ENCODE measurements at places on chromosomes 13 and 19.
A peak's percentile ranks its signal among the peaks of the same experiment; 100 is the strongest.

DNA sequence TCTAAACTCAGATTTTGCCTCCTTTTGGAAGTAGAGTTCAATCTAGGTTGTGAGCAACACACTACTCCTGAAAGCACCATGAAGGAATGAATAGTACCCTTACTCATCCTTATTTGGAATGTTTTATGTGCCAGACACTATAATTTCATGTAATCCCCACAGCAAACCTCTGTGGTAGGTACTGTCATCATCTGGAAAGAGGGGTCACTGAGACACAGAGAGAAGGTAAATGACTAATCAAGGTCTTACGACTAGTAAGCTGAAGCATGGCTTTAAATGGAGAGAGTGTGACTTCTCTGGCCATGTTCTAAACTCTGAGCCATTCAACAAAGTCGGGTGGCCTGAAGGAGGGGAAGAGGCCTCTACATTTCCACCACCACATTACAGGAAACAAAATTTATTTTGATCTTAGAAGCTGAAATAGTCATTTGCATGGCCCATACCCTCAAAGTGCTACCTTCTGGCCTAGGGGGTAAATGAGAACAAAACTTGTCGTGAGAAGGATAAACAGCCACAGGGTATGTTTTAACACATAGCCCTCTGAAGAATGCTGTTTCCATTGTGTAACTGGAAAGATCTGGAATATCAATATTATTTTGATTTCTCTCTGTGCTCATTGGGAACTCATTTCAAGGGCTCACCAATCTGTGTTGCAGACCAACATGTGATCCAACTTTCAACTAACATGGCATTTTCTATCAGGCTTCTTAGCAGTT lies 180.8 kb upstream of the RFC3 start:
- no peak overlapping the region for H3K4me3 ChIP-seq
- peak; percentile 14 for DNase-seq
- H3K36me3 ChIP-seq: no peaks in the 10 kb centered on the region
- no peak overlapping the region for H3K27ac ChIP-seq

DNA sequence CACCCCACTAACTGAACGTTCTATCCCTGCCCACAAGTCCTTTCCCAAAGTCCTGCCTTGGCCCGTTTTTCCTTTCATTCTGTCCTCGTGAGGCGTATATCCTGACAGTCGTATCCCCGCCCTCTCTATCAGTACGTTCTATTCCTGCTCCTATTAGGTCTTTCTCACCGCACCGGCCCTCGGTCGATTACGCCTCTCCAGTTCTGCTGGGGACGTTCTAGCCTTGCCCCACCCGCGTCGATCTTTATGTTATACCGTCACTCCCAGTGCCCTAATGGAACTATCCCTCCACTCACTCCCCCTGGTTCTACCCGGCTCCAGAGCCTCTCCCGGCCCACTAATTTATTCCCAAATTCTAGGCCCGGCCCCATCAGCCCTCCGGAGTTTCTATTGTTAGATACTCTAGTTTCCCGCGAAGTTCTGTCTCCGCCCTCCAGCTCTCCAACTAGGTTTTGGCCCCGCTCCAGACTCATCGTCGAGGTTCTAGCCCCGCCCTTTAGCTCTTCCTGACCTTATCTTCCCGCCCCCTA lies 2.0 kb downstream of the PLAUR start:
- peaks cover 27% of the 10 kb centered on the region for H3K36me3 ChIP-seq
- no peaks in the 10 kb centered on the region for H3K27me3 ChIP-seq
- peak overlapping the region; percentile 83 for H3K27ac ChIP-seq

GRCh38 chr13:111480976-111481375 lies 160.5 kb downstream of the TEX29 start:
- no peaks in the 10 kb centered on the region for H3K27me3 ChIP-seq
- H3K27ac ChIP-seq: no peak overlapping the region
- DNase-seq: no peak
- H3K4me1 ChIP-seq: no peaks in the 10 kb centered on the region
- no peaks in the 10 kb centered on the region for H3K36me3 ChIP-seq
- H3K4me3 ChIP-seq: no peak overlapping the region

GRCh38 chr19:34366738-34367623 lies 2.0 kb downstream of the GPI start:
- peaks cover 14% of the 10 kb centered on the region for H3K36me3 ChIP-seq
- peak overlapping the region; percentile 52 for H3K4me3 ChIP-seq
- H3K4me1 ChIP-seq: peaks cover 10% of the 10 kb centered on the region
- H3K27me3 ChIP-seq: no peaks in the 10 kb centered on the region

GRCh38 chr19:54552913-54553310 lies 20.7 kb upstream of the LILRA2 start:
- no peak overlapping the region for H3K27ac ChIP-seq
- no peak overlapping the region for H3K4me3 ChIP-seq
- H3K27me3 ChIP-seq: no peaks in the 10 kb centered on the region

- H3K36me3 ChIP-seq: no peaks in the 10 kb centered on the region
- peak; percentile 77 for DNase-seq
- H3K4me1 ChIP-seq: peaks cover 61% of the 10 kb centered on the region
- no peaks in the 10 kb centered on the region for H3K27me3 ChIP-seq
- H3K4me3 ChIP-seq: no peak overlapping the region
Observed at GRCh38 chr13:30869491-30869890, 36.6 kb upstream of the MEDAG start.

GRCh38 chr13:65292488-65292901 lies 1937.6 kb downstream of the PCDH9 start:
- peak; percentile 87 for DNase-seq
- H3K36me3 ChIP-seq: no peaks in the 10 kb centered on the region
- no peak overlapping the region for H3K27ac ChIP-seq
- H3K4me3 ChIP-seq: no peak overlapping the region
- no peaks in the 10 kb centered on the region for H3K27me3 ChIP-seq

DNA sequence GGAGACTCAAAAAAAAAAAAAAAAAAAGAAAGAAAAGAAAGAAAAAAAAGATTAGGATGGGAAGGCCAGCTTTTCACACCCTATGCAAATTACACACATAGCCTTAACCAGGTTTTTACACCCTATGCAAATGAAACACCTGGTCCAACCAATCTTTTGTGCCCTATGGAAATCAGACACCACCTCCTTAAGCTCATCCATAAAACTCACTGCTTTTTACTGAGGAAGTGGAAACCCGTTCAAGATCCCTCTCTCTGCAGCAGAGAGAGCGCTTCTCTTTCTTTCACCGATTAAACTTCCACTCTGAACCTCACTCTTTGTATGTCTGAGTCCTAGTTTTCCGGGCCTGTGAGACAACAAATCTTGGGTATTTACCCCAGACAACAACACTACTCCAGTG lies 25.3 kb upstream of the HOMER3 start:
- H3K27ac ChIP-seq: no peak overlapping the region
- H3K27me3 ChIP-seq: peaks cover 3% of the 10 kb centered on the region
- H3K4me3 ChIP-seq: no peak overlapping the region
- H3K4me1 ChIP-seq: peaks cover 9% of the 10 kb centered on the region
- no peaks in the 10 kb centered on the region for H3K36me3 ChIP-seq

GRCh38 chr13:96821381-96821780 lies 172.9 kb downstream of the OXGR1 start:
- H3K4me3 ChIP-seq: no peak overlapping the region
- no peak overlapping the region for H3K27ac ChIP-seq
- peak; percentile 19 for DNase-seq
- no peaks in the 10 kb centered on the region for H3K27me3 ChIP-seq
- H3K36me3 ChIP-seq: no peaks in the 10 kb centered on the region
